Right lung (tissue), 10 donors: ENCODE measurements at places on chromosomes 5 and 9. TPM values are rescaled to one million over a fixed set of nuclear protein-coding genes. Genes with fewer than 3 reads are reported as not detected.
A peak's percentile ranks its signal among the peaks of the same experiment; 100 is the strongest.

NUTM2G gene
- 0.57 TPM for polyA plus RNA-seq

- no peak for DNase-seq
These were observed 696 bp downstream of the ZNF622 start for GRCh38 chr5:16464664-16465543.

DNA sequence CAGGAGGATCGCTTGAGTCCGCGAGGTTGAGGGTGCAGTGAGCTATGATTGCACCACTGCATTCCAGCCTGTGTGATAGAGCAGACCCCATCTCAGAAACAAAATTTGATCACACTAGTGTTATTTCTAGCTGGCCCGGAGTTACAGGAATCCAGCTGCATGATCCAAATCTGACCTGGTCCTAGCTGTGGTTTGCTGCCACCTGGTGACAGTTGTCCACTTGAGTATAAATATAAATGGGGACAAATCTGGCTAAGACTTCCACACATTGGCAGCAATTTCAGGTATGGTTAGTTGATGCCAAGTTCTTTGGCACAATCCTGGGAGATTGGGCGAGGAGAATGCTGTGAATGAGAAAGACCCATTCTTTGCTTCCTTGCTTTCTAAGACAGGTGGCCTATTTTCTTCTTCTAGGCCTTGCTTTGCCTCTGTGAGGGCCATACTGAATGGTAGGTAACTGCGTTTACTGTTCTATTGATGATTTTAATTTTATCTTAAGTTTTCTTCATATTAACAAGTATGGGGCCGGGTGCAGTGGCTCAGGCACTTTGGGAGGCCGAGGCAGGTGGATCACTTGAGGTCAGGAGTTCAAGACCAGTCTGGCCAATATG is 35.4 kb downstream of the UBE2R2 start:
- DNase-seq = peak; percentile 25

DNA sequence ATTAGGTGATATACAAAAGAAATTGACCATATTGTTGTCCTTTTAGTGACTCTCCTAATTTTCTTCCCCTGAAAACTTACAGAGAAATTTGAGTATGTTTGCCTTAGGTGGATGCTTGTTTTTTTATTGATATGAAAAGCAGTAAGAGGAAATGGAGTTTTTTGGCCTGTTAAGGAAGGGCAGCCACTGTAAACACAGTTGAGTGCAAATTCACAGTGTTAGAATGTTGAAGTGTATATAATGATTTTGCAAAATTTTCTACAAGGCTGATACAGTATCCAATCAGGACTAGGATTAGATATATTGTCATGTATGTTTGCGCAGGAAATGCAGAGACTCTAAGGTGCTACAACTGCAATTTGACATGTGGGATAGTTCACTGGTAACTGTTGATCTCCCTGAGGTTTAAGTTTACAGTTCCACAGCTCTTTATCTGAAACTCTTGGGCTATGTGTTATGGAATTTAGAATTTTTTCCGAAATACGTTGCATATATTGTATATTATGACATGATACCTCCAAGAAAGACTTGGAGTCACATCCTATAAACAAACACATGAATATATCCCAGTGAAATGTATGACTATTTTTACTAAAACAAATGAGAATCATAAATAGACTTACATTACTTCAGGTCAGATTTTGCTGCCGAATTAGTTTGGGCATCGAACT is 62.5 kb downstream of the FXN start:
- no peak for DNase-seq

- DNase-seq = peak; percentile 71
These were observed 372.8 kb upstream of the SLC30A5 start for GRCh38 chr5:68720884-68721610.

DNA sequence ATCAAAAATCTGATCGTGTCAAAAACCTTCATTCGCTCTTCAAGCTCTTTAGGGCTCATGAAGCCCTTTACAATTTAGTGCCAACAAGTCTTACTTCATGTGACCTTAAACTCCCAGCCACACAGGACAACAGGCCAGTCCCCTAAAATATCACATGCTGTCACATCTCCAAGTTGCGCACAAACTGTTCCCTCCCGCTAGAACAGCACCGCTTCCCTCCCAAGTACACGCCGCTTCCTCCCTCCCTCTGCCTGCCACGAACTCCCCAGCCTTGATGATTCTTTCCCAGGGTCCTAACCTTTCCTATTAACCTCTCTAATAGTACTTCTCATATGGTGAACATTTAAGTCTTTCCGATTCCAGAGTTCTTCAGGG is 91.2 kb downstream of the TLE1 start:
- no peak for DNase-seq

DNA sequence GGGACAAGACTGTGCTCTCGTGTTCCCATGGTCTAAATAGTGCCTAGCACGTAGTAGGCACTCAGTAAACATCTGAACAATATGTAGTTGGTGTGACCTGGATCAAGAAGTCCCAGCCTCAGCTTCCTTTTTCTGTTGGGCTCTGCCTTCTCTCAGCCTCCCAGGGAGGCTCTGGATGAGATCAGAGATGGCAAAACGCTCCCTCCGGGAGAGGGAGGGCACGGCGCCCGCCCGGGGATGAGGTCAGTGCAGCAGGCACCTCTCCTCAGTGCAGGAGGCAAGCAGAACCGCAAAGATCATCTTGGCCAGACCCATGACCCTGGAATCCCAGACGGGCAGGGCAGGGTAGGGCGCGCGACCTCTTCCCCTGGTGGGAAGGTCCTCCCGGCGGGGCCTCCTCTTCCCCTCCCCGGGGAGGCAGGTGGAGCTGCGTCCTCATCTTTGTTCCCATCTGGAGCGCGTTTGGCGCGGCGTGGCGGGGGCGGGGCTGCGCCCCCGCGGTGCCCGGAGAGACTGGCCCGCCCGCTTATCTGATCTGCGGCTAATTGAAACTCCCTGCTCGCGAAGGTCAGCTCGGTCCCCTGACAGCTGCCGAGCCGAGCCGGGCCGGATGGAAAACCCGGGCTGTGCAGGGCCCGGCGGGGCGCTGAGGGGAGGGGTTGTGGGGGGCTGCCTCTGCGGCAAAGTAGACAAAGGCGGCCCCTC is 60.9 kb downstream of the CXXC5 start:
- no peak for DNase-seq

- no peak for DNase-seq
These were observed 738.5 kb downstream of the PTPRD start for GRCh38 chr9:9874270-9874669.

GRCh38 chr5:141960449-141961323 is 2.7 kb upstream of the PCDH12 start:
- DNase-seq = peak; percentile 89

DNA sequence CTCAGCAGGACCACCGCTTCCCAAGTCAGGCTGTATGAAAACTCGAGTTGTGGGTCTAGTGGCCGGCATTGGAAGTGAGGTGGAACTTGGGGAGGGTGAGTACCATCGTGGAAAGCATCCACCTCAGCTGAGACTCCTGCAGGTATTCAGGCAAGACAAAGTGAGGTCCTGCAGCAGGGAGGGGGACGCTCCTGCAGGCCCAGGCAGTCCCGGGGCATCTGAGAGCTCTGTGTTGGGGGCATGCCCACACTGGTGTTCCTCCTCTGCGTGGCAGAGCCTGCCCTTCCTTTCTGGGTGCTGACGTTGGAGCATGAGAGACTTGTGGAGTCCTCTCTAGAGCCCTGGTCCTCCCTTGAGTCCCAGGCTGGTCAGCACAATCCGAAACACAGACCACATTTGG is 187.7 kb downstream of the CACNA1B start:
- DNase-seq = no peak

GRCh38 chr5:39475881-39476842 is 51.4 kb upstream of the DAB2 start:
- DNase-seq = no peak

SMIM33 gene
- not detected for polyA plus RNA-seq

GRCh38 chr9:93897075-93897970 is 57.8 kb downstream of the BARX1 start:
- DNase-seq = no peak

DNA sequence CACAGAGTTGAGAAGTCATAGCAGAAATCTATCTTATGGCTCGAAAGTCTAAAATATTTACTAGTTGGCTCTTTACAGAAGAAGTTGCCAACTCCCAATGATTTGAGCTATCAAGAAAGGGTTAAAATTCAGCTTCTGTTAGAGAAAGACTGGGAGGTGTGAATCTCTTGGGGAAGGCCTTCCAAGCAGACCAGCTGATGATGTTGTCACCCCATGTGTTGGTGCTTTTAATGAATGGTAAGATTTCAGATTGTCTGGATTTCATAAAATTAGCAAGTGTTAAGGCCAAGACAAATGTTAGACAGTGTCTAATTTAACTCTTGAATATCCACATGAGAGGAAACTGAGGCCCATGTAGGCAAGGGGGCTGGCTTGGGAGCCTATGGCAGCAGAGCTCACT is 63.9 kb downstream of the PPARGC1B start:
- no peak for DNase-seq

DNA sequence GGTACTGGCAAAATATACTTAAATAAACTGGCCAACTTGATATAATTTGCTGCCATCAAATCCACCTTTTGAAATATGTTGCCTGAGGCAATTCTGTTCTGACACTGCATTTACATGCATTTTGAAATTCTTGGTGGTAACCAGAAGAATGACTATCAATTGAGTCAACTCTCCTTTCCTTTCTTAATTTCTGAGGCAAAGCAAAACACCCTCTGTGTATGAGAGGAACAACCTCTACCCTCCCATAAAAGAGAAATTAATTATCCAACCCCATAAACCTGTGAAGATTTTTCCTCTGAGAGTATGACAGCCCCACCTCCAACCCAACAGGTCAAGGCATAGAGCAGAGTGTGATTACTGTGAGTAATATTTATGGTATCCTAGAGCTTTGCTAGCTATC is 286.8 kb downstream of the NR2F1-AS1 start:
- no peak for DNase-seq
